ENCODE measurements at places on chromosomes 3 and 15.
A peak's percentile ranks its signal among the peaks of the same experiment; 100 is the strongest.

GRCh38 chr3:186996356-186996755 is 66.0 kb downstream of the ST6GAL1 start:
- DNase-seq = no peak

GRCh38 chr3:101279765-101280385 is 40.5 kb downstream of the IMPG2 start:
- DNase-seq = no peak

DNA sequence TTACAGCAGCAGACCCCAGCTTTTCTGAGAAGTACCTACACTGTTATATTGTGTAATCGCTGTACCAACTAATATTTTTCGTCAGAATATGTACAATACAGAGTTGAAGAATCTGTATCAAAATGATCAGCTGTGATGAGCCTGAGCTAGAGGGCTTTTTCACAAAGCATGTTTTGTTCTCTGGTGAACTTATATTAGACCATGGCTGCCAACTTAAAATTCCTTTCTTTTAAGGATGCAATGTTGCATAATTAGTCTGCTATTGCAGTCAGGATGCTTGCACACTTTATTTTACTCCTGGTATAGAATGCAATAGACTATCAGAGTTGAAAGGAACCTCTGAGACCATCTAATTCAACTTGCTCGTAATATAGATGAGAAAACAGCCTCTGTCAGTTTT is 127.8 kb downstream of the RBMS3 start:
- DNase-seq = no peak

GRCh38 chr3:100864471-100865250 is 128.6 kb downstream of the ABI3BP start:
- DNase-seq = no peak

DNA sequence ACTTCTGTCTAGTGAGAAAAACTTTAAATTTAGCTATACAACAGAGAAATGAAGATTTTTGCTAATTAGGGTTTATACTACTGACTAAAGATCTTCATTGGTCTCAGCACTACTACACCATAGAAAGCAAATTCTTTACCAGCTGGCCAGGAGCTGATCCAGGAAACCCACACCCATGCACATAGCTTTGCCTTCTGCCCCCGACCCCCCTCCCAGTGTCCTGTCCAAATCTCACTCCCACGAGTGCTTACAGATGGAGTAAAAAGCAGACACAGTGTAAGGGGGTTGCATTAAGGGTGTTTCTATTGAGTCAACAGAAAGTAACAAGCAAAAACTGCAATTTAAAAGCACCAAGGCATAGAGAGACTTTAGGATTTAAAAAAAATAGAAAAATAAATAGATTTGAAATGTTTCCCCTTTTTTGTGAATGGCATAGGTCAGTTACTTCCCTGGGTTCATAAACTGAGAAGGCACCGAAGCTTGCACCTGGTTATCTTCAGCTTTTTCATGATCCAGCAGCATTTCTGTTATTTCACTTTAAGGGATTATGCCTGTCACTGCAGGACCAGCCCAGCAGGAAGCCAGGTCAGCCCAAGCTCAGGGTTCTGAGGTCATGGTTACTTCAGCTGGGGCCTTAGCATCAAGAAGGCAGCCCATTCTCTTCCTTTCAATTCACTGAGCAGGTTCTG is 124.3 kb downstream of the CTNNB1 start:
- DNase-seq = no peak

- DNase-seq = no peak
Observed at GRCh38 chr15:39852250-39852649, 67.8 kb downstream of the GPR176 start.

DNA sequence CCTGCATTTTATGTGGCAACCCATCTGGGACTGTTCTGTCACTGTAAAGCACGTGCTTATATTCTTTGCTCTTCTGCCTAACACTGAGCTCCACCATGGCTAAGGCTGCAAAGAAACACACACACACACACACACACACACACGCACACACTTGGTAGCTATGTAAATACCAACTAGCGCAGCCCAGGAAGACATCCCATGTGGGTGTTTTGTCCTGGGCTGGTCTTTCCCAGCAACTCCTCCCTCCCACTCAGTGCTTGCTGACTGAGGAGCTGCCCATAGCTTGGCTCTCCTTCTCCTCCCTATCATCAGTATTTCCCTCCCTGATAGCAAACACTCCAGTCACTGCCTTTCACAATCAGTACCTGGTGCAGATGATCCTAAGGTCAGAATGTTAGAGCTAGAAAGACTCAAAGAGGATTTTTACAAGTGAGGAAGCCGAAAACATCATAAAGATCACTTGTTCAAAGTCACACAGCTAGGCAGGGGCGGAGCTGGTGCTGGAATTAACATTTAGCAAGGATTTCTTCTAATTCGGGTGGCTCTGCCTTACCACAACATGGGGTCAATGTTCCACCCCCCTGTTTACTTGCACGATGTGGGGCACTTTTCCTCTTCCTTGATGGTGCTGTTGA is 377.1 kb upstream of the TBL1XR1 start:
- no peak for DNase-seq

- no peak for DNase-seq
Observed at GRCh38 chr3:32240159-32240545, 1.7 kb downstream of the CMTM8 start.

GRCh38 chr3:160477750-160478149 is 28.2 kb upstream of the TRIM59 start:
- DNase-seq = no peak

GRCh38 chr3:189967254-189967865 is 153.3 kb downstream of the P3H2 start:
- DNase-seq = no peak

- no peak for DNase-seq
Observed at GRCh38 chr15:67506775-67507747, 13.9 kb upstream of the C15orf61 start.

DNA sequence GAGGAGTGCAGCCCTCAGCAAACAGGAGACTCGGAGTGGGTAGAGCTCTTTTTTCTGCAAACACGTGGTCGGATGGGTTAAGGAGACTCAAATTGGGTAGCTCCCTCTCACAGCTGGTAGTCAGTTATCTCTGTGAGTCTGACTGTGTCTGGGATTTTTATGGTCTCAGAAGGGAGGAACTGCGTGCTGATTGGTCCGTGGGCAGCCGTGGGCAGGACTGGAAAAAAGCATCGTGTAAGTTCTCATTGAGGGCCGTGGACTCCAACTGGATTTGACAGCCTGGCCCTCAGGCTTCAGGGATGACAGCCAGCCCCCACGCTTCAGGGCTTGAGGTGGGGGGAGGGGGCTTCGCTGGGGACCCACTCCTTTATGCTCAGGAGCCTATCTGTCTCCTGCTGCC is 463.9 kb downstream of the EPHA3 start:
- no peak for DNase-seq

DNA sequence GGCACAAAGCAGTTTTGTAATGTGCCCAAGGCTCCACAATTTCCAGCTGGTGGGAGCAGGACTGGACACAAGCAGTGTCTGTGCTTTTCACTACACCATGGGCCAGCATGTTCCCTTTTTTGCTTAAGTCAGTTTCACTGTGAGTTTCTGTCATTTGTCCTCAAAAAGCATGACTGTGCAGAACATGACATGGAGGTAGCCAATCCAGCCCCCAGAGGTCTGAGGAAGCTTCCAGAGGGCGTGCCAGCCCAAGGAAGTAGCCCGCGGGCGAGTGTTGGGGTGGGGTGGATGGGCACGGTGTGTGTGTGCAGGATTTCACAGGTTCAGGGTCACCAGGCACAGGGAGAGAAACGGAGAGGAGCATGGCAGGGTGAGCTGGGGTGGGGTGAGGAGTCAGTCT is 8.0 kb upstream of the EEFSEC start:
- DNase-seq = peak; percentile 76

DNA sequence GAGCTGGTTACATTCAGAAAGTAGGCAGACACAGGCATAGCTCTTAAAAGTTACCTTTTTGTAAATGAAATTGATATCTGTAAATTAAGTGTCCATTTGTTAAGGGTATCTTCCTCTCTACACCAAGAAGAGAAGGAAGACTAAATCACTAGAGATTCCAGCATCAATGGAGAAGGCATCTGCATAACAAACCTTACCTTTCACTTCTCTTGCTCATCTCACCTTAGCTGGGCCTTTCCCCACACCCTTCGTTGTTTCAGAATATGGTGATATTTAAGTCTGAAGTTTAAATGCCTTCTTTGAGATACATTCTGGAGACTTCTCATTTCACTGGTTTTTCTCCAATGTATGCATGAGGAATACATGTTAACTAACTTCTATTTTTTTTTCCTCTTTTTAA is 54.5 kb upstream of the TGFBR2 start:
- DNase-seq = no peak

DNA sequence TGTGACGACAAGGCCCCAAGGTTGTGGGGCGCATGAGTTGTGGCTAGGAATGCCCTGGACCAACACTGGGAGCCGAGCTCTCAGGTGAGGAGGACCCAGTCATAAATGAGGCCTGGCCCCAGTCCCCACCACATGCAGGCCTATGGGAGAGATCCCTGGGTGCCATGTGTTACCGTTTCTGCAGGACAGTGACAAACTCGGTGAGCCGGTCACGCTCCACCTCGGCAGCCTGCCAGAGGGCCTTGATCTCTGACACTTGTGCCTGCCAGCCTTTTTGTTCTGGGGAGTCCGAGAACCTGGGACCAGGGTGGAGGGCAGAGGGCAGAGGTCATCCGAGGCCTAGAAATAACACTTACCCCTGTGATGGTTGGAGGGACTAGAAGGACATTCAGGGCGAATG is 27.7 kb upstream of the HHATL start:
- peak; percentile 73 for DNase-seq

GRCh38 chr15:101476756-101477155 is 12.8 kb downstream of the PCSK6 start:
- no peak for DNase-seq

DNA sequence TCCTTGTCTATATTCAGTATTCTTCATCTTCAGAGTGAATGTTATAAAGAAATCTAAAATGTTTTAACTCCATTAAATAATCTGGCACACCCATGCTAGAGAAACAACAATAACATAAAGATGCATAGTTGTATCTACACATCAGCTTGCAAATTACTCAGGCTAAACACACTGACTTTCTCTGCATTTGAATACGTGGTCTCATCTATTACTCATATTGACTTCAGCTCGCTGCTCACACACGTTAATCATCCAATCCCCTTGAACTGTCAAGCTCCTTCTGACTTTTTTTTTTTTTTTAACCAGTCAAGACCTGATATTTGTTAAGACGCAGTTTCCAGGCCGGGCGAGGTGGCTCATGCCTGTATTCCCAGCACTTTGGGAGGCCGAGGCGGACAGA is 1137.3 kb upstream of the CADM2 start:
- no peak for DNase-seq

All from osteocyte (in vitro differentiated cells).